ENCODE measurements at places on chromosomes 2 and 18.

DNA sequence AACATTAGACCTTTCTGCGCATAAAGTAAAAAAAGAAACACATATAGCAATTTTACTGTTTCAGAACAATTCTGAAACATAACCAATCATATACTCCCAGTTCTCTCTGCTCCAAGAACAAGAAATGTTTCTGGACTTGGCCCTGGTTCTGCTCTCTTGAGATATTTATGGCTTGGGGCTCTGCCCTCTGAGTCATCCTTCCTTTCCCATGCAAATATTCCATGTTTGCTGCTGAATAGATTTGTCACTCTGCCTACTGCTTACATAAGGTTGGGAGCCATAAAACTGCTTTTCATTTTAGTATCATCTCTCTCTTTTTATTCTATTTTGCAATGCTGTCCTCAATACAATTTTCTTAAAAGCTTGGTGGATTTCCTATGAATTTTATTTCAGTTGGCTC, 499.6 kb upstream of the ACVR2A start:
- no peak for DNase-seq

GRCh38 chr18:29156531-29156930, 979.6 kb upstream of the CDH2 start:
- no peak for DNase-seq

DNA sequence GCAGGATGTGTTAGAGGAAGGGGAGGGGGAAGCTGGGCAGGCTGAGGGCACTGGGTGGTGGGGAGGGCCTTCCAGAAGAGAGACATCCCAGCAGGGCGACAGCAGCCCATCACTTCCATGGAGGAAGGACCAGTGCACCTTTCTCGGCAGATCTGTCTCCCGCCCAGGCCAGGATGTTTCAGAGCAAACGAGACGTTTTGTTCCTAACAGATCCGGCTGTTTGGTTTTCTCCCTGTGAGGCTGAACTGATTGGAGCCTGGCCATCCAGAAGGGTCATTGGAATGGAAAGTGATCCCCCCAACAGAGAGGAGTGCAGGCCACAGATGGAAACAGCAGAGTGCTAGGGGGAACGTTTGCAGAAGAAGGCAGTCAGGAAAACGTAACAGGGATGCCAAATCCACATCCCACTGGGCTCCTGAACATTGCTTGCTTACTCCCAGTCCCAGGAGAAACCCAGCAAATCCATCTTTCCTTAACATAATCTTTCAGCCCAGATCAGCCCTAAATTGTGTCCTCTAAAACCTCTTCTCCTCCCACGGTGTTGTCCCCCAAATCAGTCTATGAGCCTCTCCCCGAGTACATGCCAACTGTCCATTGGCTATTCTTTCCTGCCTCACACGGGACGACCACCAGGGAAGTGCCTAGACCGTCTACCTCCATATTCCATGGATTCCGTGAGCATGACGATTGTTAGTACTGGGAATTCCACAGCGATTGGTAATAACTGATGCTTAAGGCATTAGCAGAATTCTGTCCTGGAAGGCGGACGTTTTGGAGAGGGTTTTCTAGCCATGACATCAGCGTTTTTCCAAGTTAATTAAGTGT, 126.8 kb downstream of the SEPTIN10 start:
- no peak for DNase-seq

- DNase-seq, result no peak
Measured at GRCh38 chr2:154158101-154158500, 286.4 kb downstream of the GALNT13 start.

GRCh38 chr2:218822622-218823021, 9.0 kb downstream of the PRKAG3 start:
- no peak for DNase-seq

DNA sequence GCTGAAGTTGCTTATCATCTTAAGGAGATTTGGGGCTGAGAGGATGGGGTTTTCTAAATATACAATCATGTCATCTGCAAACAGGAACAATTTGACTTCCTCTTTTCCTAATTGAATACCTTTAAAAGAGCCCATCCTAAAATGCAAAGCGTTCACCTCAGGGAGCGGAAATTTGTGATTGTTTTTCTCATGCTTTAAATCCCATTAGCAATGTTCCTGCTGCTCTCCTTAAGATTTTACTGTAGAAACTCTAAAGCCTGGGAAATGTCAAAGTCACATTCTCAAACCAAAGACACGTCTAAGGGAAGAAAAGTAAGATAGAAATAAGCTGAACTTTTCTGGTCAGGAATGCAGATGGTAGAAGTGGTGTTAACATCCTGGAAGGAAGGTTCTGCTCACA, 285.8 kb upstream of the MAP2 start:
- DNase-seq, result no peak

- no peak for DNase-seq
Measured at GRCh38 chr2:207612714-207613113, 12.5 kb downstream of the METTL21A start.

DNA sequence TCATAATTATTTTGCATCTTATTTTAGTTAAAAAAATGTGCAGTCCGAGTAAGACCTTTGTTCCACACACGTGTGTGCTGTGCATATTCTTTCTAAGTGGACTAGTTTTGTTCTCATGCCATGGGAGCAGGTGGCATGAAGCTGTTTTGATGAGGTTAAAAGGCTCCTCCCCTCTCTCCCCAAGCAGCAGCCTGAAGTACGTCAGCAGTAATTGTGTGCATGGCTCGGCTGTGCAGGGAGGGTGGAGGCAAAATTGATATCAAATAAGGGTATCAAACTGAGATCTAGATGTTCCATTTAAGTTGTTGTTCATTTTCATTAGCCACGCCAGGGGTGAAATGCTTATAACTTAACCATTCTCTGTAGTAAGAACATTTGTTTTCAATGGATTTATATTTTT, at the start of gene NYAP2:
TSS of gene NYAP2 (plus strand) at position 207 of the 400 bp plus-strand sequence. CDS start 9,171 bp downstream, outside the sequence.
- peak; percentile 96 for DNase-seq

GRCh38 chr2:109434351-109434750, 179.4 kb downstream of the SEPTIN10 start:
- no peak for DNase-seq

- no peak for DNase-seq
Measured at GRCh38 chr2:162928356-162928755, 89.8 kb upstream of the KCNH7 start.

- DNase-seq, result no peak
Measured at GRCh38 chr2:119748135-119748534, 11.6 kb upstream of the PTPN4 start.

DNA sequence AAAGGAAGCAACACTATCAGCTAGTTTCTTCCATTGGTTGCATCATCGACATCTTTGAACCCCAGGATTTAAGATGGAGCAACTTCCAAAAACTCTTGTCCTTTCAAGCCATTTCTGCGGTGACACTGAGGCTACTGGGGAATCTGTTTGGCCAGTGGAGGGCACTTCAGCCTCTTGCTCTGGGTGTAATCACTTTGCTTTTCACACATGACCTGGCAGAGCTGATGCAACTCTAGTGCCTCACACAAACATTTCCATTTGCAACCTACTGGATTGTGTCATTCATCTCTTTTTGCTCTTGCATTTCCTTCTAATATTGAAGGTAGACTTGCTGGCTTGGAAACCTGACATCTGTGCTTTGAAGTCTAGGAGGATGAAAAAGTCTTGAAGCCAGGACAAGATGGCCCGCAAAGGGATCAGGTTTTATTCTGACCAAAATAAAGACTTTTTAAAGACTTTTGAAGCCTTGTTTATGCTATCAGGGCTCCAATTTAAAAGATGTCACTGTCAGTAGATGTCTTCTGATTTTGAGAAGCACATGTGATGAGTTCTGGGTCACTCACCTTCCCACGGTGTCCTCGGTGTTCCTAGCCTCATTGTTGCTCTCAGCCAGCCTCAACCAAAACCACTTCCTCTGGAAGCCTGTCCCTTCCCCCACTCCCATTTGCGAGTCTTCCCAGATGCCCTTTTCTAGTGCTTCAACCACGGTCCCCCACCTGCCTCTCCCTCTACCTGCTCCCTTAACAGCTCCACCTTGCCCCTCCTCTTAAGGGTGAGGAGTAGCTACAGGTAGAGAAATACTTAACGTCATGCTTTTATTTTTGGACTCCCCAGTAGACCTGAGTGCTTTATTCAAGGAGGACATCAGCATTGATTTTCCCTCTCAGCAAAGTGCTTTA, 69.7 kb upstream of the KCNE4 start:
- DNase-seq, result peak; percentile 78

- no peak for DNase-seq
Measured at GRCh38 chr2:127014630-127015029, 92.3 kb downstream of the BIN1 start.

DNA sequence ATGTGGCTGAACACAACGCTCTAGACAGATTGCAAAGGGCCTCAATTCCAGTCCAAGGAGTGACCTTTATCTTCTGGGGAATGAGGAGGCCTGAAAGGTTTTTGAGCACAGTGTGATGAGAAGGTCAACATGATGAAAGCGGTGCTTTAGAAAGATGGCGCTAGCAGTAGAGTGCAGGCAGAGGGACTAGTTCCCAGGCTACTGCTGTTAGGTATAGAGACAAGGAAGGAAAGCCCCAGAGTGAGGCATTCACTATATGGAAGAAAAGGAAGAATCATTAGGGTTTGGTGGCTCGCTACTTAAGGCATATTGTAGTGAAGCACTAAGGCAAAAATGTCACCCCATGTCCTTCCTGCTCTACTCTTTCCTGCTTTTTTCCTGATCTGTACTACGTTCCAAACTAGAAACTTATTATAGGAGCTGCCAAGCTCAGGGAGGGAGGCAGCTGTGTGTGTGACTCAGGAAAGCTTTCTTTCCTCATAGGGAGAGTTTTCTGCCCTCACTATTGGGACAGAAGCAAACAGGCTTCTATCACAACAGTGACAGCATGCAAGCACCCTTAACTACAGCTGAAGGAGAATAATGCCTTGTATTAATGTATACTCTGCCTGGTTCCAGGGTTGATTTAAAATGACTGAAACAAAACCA, 160.8 kb upstream of the CAVIN2 start:
- no peak for DNase-seq

GRCh38 chr2:206443735-206444527, 599 bp downstream of the ADAM23 start:
- DNase-seq, result no peak

DNA sequence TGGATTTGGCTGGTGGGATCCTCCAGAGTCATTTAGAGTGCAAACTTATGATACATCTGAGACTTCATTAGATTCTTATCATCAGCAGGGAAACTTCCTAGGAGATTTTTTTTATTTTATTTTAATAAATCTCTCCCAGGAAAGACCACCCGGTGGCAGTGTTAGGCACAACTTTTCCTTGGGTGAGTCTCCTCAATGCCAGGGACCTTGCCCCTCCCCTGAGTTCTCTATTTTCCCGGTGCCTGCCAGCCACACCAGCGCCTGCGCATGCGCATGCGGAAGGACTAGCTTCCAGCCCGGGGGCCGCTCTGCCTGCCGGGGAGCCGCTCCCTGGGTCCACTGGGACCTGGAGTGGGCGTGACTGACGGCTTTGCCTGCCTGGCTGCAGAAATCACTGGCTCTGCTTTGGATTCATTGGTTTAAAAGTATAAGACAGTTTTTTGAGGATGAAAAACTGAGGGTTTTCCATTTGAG, 86.6 kb downstream of the TMEM182 start:
- DNase-seq, result peak; percentile 70

DNA sequence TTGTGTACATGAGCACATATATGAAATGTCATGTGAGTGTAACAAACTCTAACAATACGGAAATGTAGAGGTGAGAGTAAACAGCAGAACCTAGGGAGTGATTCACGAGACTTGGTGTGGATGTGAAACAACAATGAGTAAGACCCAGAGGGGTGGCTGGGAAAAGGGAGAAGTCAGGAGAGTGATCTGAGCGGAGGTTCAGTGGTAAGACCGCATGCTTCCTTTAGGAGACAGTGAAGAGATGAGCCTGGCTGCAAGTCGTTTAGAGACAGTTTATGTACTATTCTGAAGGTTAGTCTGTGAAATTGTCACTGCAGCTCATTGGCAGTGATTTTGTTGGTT, 150.6 kb downstream of the PRPF40A start:
- no peak for DNase-seq

GRCh38 chr2:30321466-30321865, 90.1 kb downstream of the LBH start:
- no peak for DNase-seq

DNA sequence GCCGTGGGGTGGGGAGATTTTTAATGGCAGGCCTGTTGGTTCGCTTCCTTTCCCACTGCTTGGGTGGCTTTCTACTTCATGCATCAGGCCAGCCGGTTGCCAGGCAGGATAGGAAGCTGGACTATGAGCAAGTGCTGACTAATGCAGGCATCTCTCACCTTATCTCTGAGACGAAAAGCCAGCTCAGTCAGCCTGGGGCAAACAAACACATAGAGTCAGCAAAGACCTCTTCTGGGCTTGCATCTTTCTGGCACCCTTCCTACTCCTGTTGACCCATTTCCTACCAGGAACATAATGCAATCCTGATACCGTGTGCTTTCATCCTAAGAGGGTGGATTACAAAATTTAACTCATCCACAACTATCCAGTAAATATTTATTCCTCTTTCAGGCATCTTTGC, 416.6 kb upstream of the MEX3C start:
- DNase-seq, result no peak

GRCh38 chr2:143705108-143705707, 576.0 kb downstream of the ARHGAP15 start:
- no peak for DNase-seq

DNA sequence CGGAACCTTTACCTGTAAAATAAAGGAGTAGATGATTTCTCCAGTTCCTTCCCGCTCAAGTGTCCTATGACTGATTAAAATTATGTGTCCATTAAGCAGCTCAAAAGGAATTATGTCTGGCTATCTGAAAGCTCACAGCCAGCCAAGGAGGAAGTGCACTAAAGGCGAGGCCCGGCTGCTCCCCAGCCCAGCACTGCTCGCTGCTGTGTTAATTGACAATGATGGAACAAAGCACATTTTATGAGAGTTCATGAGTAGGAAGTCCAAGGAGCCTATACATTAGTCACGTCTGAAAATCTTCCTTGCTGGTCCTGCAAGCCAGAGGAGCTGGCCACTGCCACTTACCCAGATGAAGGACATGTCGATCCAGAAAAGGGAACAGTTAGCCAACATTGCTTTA, 14.3 kb downstream of the TTC32 start:
- DNase-seq, result no peak

DNA sequence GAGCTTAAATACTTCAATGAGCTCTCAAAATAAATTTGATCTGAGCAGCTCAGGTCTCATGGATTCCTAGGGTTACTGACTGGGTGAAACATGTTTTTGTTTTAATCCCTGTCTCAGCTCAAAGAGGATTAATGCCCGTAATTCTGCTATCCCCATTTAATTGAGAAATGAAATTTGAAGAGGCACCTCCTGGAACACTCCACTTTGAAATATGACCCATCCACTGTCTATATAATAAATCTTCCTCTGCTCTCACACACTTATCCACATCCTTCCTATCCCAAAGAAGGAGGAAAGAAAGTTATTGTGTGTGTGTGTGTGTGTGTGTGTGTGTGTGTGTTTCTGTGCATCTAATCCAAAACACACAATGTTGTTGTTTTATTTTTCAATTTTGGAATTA, 2082.4 kb upstream of the PIK3C3 start:
- DNase-seq, result no peak

GRCh38 chr2:199443589-199444130, 14.1 kb downstream of the SATB2 start:
- DNase-seq, result no peak

- DNase-seq, result peak; percentile 88
Measured at GRCh38 chr2:165067643-165068486, 112.5 kb upstream of the SLC38A11 start.
